ENCODE measurements at places on chromosomes 4 and X.
A peak's percentile ranks its signal among the peaks of the same experiment; 100 is the strongest.

DNA sequence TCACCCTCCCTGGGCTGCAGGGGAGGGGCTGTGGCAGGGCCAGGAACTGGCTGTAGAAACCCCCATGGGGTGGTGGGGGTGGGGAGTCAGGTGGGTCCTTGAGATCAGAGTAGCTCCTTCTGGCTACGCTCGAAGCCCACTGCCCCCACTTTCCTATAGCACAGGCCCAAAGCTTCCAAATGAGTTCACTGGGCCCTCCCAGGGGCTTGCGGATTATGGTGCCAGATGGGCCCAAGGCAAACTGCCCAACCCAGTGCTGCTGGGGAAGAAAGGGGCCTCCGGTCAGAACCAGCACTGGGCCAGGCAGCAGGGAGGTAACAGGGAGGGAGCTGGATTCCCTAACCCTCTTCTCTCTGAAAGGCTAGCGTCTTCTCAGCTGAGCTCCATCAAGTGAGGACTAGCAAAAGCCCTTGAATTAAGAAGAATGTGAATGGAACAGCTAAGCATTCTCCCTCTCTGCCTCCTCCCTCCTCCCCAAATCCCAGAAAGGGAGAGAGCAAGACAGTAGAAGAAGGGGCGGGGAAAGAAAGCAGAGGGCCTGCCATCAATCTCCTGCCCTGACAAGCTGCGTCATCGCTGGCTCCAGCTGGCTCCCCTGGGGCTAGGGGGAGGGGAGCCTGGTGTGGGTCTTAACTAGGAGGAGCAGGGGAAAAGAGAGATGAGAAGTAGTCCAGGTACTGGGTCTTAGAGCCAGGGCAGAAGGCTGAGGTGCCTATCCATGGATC is 34.7 kb downstream of the FRMPD3 start:
- DNase-seq: peak; percentile 19

- DNase-seq: no peak
Observed at GRCh38 chrX:90026730-90027129, 105.0 kb downstream of the TGIF2LX start.

DNA sequence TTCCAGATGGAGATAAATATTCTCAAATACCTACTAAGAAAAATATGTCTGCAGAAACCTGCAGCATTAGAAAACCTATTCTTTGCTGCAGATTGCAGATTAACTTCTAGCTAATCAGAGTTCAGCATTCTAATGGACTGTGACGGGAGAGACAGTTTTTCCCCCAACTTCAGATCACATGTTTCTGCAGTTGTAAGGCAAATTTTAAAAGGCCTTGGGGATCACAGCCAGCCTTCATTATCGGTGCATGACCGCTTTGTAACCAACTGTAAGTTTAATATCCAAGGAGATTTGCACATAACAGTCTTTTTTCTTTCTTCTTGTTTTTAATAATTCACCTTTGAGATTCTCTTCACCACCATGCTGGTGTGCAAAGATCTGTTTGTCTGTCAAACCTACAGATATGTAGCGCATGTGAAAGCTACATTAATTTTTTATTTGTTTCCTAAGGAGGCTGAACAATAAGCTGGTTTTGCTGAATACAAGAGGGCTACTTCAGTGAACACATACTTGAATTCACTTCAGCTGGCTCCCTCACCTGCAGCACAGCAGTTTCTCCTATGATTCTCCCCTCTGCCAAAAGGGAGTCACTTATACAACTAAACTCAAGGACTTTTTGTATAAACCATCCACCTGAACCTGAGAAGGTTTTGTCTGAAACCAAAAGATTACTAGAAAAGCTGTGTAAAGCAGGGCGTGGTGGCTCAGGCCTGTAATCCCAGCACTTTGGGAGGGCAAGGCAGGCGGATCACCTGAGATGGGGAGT is 488.5 kb downstream of the RPA4 start:
- DNase-seq: no peak

DNA sequence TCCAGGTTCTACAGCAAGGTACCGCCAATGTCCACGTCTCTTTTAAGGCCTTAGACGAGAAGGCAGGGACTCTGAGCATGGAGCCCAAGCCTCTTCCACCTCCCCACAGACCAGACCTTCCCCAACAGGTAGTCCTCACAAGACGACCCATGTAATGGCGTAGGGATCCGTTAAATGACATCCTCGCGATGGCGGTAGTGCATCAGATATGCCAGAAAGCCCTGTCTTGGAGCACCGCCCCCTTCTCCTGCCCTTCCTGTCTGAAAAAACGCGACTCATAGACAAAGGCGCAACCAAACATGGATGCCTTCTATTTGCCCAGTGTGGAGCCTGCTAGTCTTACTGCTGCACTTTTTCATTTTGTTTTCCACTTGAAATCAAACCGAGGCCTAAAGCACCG is 185.4 kb downstream of the OR13H1 start:
- no peak for DNase-seq

- peak; percentile 29 for DNase-seq
Observed at GRCh38 chr4:23384741-23385140, 505.1 kb downstream of the PPARGC1A start.

GRCh38 chr4:158722291-158722916 is 792 bp downstream of the PPID start:
- DNase-seq: peak; percentile 48

DNA sequence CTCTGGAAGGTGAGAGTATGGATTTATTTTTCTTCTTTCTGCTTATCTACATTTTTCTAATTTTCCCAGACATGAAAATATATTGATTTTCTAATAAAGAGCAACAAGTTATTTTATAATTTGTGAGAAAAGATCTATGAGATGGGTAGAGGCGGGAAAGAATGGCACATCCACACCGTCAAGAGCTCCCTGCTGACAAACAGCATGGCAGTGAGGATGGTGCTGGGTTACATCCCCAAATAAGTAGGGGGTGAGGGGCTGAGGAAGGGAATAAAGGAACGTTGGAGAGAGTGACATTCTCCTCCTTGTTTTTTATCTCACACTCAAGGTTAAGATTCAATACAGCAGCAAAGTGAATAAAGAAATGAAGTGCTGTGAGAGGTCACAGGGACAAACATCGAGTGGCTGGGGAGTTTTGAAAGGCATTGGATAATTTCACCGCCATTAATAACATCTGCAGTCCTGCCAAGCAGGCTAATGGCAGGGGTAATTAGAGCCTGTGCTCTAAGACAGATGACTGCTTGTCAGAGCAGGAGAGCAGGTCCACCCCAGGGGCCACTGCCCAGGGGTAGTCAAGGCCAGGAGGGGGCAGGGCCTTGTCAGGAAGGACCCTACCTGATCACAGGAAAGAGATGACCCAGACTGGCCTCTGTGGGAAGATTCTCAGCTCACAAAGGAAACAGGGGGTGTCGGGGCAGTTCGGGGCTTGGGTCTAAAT is 323.8 kb downstream of the FBXW7 start:
- DNase-seq: no peak

DNA sequence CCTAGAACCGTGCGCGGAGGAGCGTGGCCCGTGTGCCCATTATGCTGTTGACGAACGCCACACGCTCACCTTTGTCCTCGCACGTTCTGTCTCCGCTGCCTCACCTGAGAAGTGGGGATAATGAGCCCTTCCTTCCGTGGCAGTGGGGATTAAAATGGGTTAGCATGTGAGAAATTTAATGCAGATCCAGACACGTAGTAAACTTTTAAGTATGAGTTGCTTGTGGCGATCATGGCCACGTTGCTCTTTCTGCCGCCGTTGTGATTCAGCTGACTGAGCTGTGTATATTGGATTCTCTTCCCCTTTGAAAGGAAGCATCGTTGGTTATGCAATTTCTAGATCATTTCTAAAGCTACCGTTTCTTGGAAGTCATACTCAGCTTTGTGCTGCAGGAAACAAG is 16.5 kb downstream of the TBC1D14 start:
- DNase-seq: no peak

DNA sequence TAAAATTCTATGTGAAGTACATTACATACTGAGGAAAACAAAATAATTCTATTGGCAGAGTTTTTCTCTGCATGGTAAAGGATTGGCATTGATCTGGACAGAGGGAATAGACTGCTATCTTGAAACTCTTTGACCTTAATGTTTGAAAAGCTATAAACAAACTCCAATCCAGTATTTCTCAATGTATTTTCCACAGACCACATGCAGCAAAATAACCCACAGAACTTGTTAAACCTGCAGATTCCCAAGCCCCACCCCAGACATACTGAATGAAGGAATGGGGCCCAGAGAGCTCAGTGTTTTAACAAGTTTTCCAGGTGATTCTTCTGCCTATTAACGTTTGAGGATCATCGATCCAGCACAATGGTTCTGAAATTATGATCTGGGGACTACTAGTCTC is 15.7 kb downstream of the RNF128 start:
- peak; percentile 6 for DNase-seq

- DNase-seq: no peak
Observed at GRCh38 chrX:21747558-21747957, 10.4 kb downstream of the SMPX start.

GRCh38 chr4:120731561-120731960 is 191.0 kb downstream of the PRDM5 start:
- DNase-seq: no peak

- no peak for DNase-seq
Observed at GRCh38 chr4:41454423-41454822, 83.5 kb upstream of the LIMCH1 start.

DNA sequence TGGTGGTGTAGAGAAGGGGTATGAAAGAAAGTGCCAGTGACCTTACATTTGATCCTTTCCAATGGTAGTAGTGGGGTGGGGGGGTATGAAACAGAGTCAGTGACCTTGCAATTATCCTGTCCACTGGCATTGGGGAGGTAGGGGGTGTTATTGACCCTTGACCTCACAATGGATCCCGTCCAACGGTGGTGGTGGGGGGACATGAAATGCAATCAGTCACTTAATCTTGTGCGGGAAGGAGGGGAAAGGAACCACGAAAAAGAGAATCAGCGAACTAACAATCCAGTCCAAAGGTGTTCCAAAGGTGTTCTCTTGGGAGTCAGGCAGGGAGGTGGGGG is 619 bp upstream of the PDK3 start:
- DNase-seq: no peak

DNA sequence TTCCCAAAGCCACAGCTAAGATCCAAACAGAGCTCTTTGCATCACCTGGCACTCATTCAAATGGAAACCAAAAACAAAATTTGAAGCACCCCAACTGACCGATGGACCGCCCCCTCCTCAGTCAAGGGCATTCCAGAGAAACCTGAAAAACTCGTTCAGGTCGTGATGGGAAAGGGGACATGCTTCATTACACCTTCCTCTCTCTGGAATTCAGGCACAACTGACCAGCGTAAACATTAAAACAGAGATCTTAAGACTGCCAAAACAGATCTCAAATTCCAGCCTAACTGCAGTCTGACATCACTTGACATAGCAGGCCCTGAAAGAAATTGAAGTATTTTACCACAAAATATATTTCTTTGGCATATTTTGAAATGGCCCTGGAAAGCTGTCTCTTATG is 28.5 kb downstream of the PTTG2 start:
- no peak for DNase-seq

DNA sequence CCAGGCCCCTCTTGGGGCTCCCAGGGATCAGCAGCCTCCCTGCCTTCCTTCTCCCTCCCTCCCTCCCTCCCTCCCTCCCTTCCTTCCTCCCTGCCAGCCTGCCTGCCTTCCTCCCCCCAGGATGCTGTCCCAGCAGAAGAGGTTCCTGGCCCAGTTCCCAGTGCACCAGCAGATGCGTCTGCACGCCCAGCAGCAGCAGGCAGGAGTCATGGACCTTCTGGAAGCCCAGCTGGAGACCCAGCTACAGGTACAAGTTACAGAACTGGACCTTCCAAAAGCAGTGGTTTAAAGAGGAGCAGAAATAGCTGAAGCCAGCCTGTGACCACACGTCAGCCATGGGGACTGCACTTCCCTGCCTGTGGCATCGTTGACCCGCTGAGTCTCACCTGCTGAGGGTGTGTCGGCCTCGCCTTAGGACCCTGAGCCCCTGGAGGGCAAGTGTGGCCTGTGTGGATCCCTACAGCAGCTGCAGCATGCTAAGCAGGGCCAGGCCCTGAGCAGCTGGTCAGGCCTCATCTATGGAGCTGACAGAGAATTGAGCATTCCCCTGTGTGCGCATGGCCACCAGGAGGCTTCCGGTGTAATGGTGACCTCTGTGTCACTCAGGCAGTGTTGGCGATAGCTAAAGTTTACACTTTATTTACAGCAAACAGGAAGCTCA is 84.7 kb downstream of the CRMP1 start:
- DNase-seq: no peak

GRCh38 chr4:76546327-76546726 is 111.3 kb downstream of the SHROOM3 start:
- no peak for DNase-seq

DNA sequence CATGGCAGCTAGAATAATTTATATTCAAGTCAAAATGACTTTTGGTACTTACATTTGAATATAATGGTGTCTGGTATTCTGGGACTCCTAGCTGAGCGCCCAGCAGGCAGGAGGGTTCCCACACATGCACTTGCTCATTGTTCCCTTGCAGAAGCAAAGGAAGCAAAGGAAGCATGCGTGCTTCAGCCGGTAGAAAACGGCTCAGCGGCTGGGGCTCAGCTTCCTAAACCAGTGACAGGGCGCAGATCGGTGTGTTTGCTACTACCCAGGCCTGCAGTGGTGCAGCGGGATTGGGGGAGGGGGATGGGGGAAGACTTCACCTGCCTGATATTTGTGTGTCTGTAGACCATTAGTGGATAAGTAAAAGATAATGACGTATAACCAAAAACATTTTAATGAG is 978.3 kb upstream of the TENM3 start:
- no peak for DNase-seq
